ENCODE measurements at places on chromosomes 6 and 20. TPM values are rescaled to one million over a fixed set of nuclear protein-coding genes. Genes with fewer than 3 reads are reported as not detected.

DNA sequence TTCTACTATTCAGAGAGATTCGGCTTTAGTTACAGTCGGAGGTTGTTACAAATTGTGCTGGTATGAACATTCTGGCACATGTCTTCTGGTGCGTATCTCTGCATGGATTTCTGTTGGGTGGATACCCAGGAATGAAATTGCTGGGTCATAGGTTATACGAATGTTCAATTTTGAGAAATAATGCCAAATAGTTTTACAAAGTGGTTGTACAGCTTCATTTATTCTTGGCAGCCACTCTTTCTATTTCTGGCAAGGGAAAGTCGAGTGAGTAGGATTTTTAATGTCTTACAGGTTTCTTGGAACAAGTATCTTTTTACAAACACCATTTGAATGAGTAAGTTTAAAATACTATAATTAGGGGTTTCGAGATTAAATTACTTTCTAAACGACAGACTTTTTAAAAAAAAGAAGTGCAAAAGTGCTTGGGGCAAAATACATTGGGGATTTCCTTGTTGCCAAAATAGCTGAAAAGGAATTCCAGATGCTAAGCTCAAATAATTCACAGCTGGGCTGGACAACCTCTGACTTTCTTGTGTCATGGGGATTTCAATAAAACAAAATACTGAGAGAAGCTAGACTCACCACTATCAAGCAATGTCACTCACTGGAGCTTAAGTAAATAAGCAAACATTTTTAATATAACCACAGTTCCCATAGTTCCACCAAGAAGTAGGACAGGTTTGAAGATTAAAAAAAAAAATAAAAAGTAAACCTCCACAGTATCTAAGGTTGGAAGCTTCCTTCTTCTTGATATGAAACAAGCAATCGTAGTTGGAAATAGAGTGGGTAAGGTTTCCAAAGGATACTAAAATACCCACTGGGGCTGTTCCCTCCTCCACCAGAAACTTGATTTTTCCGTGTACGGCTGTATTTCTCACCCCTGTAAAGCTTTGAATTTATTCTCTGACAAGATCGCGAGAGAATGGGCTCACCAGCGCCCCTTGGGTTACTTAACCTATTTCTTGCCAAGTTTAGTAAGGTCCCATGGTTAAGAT lies 21.6 kb upstream of the GFOD1 start:
- H3K4me3 ChIP-seq, result no peak overlapping the region
- peaks cover 4% of the 10 kb centered on the region for H3K4me1 ChIP-seq
- peak overlapping the region; percentile 16 for H3K27ac ChIP-seq
- DNase-seq, result peak; percentile 94
- H3K27me3 ChIP-seq, result no peaks in the 10 kb centered on the region
- H3K36me3 ChIP-seq, result no peaks in the 10 kb centered on the region

PYGB gene
- 191 TPM for total RNA-seq

GRCh38 chr6:157716251-157716995 lies 106.6 kb upstream of the SNX9 start:
- H3K4me1 ChIP-seq, result peaks cover 23% of the 10 kb centered on the region
- H3K27me3 ChIP-seq, result peaks cover 15% of the 10 kb centered on the region
- no peaks in the 10 kb centered on the region for H3K36me3 ChIP-seq
- no peak overlapping the region for H3K4me3 ChIP-seq

COL20A1 gene
- total RNA-seq, result not detected

LY86 gene
- not detected for total RNA-seq

DNA sequence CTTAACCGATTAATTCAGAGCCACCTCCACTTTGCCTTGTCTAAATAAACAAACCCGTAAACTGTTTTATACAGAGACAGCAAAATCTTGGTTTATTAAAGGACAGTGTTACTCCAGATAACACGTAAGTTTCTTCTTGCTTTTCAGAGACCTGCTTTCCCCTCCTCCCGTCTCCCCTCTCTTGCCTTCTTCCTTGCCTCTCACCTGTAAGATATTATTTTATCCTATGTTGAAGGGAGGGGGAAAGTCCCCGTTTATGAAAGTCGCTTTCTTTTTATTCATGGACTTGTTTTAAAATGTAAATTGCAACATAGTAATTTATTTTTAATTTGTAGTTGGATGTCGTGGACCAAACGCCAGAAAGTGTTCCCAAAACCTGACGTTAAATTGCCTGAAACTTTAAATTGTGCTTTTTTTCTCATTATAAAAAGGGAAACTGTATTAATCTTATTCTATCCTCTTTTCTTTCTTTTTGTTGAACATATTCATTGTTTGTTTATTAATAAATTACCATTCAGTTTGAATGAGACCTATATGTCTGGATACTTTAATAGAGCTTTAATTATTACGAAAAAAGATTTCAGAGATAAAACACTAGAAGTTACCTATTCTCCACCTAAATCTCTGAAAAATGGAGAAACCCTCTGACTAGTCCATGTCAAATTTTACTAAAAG lies 2.7 kb downstream of the FOXC1 start:
- peaks cover 35% of the 10 kb centered on the region for H3K4me1 ChIP-seq
- H3K4me3 ChIP-seq, result peak overlapping the region; percentile 96
- peak; percentile 74 for DNase-seq
- H3K36me3 ChIP-seq, result peaks cover 8% of the 10 kb centered on the region

XKR7 gene
- under 0.01 TPM for total RNA-seq

DCDC2 gene
- under 0.01 TPM for total RNA-seq

KCNB1 gene
- total RNA-seq, result under 0.01 TPM

DNA sequence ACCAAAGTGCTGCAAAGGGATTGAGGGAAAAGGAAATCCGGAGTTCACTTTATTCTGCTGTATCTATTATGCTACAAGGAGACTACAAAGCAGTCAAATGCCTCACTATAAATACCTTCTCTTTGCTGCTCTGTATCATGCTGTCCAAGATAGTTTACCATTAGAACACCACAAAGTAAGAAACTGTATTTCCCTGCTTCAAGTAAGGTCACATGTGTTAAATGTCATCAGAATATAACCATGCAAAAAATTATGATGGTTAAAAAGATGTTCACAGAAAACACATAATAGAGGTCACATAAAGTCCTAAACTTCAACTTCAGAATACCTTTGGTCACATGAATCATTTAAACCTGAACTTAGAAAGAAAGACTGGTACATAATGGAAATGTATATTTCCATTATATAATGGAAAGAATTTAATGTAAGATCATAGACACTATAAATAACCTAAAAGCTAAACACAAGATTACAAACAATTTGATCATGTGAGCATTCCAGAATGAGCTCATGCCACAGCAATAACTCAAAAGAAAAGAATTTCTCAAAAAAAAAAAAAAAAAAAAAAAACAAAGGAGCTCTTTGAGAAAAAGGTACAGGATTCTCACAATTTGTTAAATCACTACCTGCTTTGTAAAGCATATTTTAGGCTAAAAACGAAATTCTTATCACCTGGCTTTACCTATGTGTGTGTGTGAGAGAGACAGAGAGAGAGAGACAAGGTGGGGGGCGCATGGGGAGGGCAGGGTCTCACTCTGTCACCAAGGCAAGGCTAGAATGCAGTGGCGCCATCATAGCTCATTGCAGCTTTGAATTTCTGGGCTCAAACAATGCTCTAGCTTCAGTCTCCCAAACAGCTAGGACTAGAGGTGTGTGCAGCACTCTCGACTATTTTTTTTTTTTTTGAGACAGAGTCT lies 58.7 kb downstream of the KIF13A start:
- peak overlapping the region; percentile 85 for H3K27ac ChIP-seq
- DNase-seq, result peak; percentile 63
- H3K36me3 ChIP-seq, result no peaks in the 10 kb centered on the region
- H3K4me3 ChIP-seq, result no peak overlapping the region
- H3K27me3 ChIP-seq, result no peaks in the 10 kb centered on the region
- peaks cover 43% of the 10 kb centered on the region for H3K4me1 ChIP-seq

- peak overlapping the region; percentile 33 for H3K27ac ChIP-seq
- H3K4me1 ChIP-seq, result peaks cover 15% of the 10 kb centered on the region
- H3K36me3 ChIP-seq, result peaks cover 29% of the 10 kb centered on the region
- H3K4me3 ChIP-seq, result no peak overlapping the region
- H3K27me3 ChIP-seq, result no peaks in the 10 kb centered on the region
These were observed 3.1 kb downstream of the TRMT6 start for GRCh38 chr20:5947276-5947675.

DNA sequence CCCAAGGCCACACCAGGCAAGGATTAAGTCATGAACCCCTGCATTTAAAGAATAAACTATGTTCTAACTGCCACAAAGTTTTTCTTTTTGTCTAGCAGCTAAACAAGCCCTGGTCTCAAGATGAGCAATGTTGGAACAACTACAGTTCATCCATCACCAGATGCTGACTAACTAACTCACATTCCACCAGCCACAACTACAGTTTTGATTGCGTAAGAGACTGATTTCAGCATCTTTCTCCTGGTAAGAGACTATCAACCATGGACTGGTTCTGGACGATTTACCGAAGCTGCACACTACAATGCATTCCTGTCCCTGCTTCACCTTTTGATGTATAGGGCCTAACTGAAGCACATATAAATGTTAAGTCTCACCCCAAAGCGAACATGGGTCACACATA lies 43.0 kb downstream of the F13A1 start:
- DNase-seq, result no peak
- H3K27me3 ChIP-seq, result no peaks in the 10 kb centered on the region
- H3K36me3 ChIP-seq, result no peaks in the 10 kb centered on the region
- H3K4me1 ChIP-seq, result no peaks in the 10 kb centered on the region

THBD gene
- total RNA-seq, result 0.36 TPM

DNA sequence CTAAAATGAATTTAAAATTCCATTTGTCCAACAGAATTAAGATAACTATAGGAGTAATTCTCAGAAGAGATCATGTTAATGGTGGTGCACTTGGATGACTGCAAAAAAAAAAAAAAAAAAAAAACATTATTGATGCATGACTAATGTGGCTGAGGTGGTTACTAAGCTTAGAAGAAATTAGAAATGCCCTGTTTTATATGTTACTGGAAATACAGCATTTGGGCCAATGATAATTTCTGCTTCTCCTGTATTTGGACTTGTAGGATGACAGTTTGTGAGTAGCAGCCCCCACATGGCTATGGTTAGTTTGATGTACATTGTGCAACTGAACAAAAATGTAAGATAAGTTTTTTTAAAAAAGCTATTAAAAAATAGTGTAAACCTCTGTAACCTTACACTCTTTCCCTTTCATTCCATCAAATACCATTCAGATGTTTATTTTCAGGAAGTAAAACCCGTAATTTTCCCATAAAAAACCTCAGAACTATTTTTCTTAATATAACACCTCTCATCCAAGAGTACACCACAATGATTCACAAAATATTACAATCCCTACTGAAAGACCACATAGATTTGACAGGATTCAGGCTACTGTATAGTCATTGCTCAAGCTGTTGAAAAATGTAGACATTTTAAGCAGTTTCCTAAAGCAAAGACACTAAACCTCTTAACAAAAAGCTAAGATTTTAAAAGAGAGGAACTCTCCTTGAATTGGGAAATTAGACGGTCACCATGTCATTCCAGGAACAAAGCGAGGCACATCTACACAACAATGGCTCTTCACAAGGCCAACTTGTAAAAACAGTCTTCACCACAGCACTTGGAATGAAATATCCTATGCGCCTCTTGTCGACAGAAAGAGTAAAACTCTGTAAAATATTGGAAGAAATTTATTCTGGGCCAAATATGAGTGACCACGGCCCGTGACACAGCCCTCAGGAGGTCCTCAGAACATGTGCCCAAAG lies 83.0 kb downstream of the WDR27 start:
- DNase-seq, result peak; percentile 80
- H3K27me3 ChIP-seq, result no peaks in the 10 kb centered on the region
- peaks cover 5% of the 10 kb centered on the region for H3K36me3 ChIP-seq
- H3K27ac ChIP-seq, result peak overlapping the region; percentile 84
- no peak overlapping the region for H3K4me3 ChIP-seq

GRCh38 chr6:104595311-104595820 lies 264.4 kb downstream of the HACE1 start:
- no peaks in the 10 kb centered on the region for H3K4me1 ChIP-seq
- H3K4me3 ChIP-seq, result no peak overlapping the region
- DNase-seq, result no peak
- H3K27ac ChIP-seq, result no peak overlapping the region
- no peaks in the 10 kb centered on the region for H3K36me3 ChIP-seq

MCHR2 gene
- not detected for total RNA-seq

IRF4 gene
- under 0.01 TPM for total RNA-seq

DNA sequence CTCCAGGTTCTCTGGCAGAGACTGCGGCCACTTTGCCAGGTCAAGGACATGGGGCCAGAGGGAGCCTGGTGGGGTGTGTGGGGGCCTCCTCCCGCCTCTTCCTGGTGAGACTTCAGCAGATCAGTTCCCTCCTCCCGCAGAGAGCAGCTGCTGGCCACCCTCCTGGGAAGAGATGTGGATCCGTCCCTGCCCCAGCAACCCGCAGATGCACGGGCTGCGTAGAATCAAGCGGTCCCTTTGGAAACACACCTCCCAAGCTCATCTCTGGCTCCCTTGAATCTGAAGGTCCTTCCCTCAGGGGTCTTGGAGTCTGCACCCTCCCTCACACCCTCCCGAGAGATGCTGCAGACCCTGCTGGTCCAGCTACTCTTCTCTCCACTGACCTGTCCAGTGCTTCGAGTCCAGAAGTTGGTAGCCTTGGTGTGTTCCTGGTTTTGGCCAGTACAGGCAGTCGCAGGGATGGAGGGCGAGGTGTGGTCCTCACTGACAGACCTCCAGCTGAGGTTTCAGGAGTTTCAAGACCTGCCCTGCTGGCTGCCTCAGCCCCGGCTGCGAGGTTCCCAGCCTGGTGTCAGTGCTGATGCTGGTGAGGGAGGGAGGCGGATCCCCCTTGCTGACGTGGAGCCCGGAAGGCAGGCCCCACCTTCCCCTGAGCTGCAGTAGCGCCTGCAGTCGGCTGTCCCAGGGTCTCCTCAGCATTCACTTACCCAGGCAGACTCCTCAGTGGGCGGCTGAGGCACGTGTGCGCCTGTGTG lies at the start of gene NPBWR2:
Gene NPBWR2, minus strand, starts transcription at position 585 of the 755 bp plus-strand sequence. CDS start 734 bp downstream, outside the sequence.
- no peaks in the 10 kb centered on the region for H3K36me3 ChIP-seq
- H3K27ac ChIP-seq, result no peak within 1 kb of the TSS
- H3K27me3 ChIP-seq, result peaks cover 20% of the 10 kb centered on the region
- H3K4me1 ChIP-seq, result no peaks in the 10 kb centered on the region
- DNase-seq, result peak; percentile 83

GJE1 gene
- not detected for total RNA-seq

- H3K4me3 ChIP-seq, result no peak overlapping the region
- no peaks in the 10 kb centered on the region for H3K27me3 ChIP-seq
- peak; percentile 70 for DNase-seq
These were observed 156.0 kb downstream of the RFPL4B start for GRCh38 chr6:112503091-112503596.

CRIP3 gene
- 0.59 TPM for total RNA-seq

- no peaks in the 10 kb centered on the region for H3K36me3 ChIP-seq
- no peak for DNase-seq
- H3K4me3 ChIP-seq, result no peak overlapping the region
- no peaks in the 10 kb centered on the region for H3K27me3 ChIP-seq
- no peak overlapping the region for H3K27ac ChIP-seq
These were observed 161.3 kb upstream of the GGTLC1 start for GRCh38 chr20:24149881-24150307.

DNA sequence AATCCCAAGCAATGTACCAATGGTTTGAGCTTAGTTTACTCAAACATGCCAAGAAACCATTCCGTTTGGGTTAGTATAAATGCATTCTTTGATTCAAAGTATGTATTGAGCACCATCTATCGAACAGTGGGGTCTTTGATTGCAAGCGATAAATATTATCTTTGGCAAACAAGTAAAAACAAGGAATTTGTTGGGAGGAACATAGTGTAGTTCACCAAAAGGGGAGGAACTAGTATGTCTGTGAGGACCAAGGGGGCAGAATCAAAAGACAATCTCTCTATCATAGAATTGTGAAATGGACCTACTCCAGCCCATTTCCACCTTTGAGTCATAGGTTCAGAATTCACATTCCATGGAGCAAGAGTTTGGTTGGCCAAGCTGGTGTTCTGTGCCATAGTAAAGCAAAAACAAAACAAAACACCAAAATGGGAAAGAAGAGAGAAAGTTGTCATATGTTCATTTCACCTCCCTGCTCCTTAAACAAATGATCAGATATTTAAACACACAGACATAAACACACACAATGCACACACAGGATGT lies 266.0 kb downstream of the TSHZ2 start:
- H3K4me3 ChIP-seq, result no peak overlapping the region
- no peak for DNase-seq

Measured in osteoblast (primary cell).